ENCODE measurements at places on chromosomes 1 and 21.

DNA sequence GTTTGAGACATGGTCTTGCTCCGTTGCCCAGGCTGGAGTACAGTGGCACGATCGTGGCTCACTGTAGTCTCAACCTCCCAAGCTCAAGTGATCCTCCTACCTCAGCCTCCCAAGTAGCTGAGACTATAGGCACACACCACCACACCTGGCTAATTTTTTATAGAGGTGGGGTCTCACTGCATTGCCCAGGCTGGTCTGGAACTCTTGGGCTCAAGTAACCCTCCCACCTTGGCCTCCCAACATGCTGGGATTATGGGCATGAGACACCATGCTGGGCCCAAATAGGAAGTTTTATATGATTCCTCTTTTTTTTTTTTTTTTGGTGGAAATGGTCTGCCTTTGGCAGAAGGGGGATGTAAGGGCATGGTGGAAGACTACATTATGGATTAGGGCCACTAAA lies 6.1 kb upstream of the FNDC7 start:
- no peak for DNase-seq

GRCh38 chr1:160222546-160222945 lies 17.4 kb downstream of the PEA15 start:
- no peak for DNase-seq

DNA sequence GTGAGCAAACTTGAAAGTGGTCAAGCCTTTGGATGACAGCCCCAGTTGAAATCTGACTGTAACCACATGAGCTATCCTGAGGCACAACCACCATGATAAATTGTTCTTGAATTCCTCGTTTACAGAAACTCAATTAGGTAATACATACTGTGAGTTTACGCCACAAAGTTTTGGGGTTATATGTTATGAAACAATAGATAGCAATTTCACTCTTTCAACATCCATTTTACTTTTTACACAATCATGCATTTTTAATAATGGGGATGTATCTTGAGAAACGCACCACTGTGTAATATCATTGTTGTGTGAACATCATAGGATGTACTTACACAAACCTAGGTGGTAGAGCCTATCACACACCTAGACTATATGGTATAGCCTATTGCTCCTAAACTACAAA lies 35.4 kb downstream of the OR2C3 start:
- DNase-seq, result no peak

DNA sequence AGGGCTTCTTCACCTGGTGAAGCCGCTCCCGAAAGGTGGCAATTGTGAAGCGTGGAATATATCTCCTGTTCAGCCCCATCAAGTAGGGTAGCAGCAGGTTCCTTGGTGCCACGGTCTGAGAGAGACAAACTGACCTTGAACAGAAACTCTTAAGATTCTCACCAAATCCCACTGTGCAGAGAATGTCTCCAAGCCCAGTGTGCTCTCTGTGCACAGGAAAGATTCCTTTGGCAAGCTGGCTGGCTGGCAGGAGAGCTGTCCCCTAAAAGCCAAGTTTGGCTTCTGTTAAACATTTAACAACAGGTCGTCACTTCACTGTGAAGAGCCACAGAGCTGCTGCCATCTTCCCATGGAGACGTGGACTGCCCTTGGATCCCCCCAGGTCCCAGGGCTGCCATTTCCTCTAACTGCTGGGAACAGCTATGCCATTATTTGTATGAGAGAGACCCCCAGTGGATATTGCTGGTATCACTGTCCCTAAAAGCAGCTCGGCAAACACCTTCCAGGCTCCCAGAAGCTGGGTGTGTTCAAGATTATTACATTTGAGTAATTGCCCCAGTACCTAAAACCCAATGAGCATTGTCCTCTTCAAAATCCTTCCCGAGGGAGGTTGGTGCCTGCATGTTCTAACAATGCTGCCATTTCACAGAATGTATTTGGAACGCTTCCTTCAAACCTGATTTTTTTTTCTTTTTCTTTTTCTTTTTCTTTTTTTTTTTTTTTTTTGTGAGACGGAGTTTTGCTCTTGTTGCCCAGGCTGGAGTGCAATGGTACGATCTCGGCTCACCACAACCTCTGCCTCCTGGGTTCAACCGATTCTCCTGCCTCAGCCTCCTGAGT lies 71.8 kb downstream of the CD58 start:
- peak; percentile 28 for DNase-seq

- DNase-seq, result no peak
Observed at GRCh38 chr1:234495231-234495990, 16.4 kb upstream of the TARBP1 start.

DNA sequence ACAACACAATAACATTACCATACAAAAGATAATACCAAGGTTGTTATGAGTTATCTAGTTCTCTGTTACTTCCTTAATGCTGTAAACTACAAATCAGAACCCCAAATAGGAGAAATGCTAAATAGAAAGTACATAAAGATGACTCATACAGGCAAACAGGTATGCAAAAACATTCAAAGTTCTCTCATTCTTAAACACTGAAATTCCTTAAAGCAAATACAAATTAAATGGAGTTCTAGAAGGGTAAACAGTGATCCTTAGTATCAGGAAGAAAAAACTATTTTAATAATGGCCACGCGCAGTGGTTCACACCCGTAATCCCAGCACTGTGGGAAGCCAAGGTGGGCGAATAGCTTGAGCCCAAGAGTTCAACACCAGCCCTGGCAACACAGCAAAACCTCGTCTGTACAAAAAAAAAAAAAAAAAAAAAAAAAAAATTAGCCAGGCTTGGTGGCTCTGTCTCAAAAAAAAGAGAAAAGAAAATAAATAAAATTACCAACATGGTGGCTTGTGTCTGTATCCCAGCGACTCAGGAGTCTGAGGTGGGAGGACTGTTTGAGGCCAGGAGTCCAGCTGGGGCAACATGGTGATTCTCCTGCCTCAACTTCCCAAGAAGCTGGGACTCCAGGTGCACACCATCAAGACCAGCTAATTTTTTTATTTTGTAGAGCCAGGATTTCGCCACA lies 17.5 kb downstream of the FBXO42 start:
- no peak for DNase-seq

GRCh38 chr1:40187399-40187798 lies 26.2 kb downstream of the RLF start:
- no peak for DNase-seq

DNA sequence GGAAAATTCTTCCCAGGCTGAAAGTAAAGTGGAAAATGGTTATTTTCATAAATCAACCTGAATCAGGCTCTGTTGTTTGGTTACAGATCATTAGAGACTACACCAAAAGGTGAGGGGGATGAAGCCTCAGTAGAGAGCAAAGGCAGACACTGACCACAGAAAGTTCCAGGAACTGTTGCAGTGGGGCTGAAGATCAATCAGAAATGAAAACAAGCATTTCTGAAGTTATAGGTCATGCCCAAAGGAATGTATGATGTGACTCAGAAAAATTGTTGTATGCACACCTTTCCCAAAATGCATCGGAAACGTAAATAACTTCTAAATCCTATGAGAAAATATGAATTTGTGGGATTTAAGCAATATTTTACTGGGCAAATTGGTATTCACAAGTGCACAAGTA lies 63.3 kb downstream of the FYB2 start:
- DNase-seq, result no peak

DNA sequence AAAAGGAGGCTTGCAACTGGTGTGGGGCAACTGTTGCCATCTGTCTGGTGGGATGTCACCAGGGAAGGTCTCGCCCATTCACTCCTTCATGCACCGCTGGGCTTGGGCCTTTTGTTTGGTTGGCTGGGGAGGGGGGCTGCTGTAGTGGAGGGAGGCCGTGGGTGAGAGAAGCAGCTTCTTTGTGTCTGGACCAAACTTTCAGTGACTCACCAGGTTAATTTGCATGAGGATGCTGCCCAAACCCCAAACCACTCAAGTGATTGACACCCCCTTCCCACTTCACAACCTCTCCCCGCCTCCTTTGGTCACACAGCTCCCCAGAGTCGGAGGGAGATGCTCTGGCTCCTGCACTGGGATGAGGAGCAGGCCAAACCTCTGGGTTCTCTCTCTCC lies 19.7 kb downstream of the BTG2 start:
- peak; percentile 57 for DNase-seq

DNA sequence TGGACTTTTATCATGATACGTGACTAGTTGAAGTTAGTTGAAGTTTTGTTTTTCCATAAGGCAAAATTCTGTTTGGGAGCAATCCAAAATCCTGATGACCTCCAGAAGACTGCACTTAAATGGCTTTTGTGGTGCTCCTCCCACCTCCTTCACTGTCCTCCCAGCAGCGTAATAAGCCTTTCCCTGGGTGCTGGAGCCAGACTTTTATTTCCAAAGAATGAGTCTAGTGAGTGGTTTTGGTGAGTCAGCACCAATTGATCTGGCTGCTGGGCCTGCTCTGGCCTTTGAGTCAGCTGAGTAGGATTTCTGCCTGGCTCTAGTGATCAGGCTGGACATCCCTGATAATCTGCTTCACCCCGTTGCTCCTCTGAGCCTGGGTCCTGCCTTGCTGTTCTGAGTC lies 21.7 kb upstream of the KCND3 start:
- no peak for DNase-seq

DNA sequence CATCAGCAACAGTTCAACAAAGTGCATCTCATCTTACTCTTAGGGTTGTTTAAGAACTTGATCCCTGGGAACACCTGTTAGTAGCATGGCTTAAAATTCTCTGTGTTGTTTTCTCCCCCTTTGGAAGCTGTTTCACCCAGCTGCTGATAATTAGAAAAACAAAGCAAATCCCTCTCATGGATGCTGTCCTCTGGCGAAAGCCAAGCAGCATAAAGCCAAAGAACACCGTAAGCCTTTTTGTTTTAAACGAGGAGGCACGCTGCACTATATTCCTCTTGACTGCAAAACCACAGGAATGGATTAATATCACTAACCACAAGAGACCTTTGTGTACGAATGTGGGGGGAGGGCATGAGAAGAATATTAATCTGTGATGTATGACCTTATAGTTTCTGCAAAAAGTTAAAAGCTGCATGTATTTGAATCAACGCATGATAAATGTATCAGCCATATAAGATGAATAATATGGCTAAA lies 923.2 kb downstream of the LTN1 start:
- DNase-seq, result no peak

DNA sequence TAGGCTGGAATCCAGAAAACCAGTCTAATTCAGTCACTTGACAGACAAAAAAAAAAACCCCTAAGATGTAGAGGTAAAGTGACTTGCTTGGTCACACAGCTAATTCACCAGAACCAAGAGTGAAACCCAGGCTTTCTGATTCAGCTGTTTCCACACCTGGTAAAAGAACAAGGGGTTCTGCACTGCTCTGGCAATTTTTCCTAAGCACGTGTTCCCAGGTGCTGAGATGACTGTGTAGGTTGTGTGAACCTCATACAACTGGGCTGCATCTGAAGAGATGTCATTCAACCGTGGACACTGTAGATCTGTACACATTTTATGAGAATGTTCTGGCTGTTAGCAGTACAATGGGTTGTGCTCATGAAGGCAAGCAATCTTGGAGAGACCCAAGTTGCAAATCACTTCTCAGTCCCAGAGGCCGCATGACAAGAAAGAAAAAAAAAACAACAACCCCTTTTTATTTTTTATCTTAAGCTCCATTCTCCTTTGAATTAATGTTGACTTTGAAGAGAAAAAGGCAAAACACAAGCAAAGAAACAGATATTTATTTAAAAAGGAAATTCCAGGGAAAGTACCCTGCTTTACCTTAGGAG lies 95.4 kb downstream of the INTS7 start:
- DNase-seq, result no peak

Data from effector CD4-positive, alpha-beta T cell (primary cell).